Breast epithelium (tissue), 4 donors: ENCODE measurements at places on chromosomes 7 and 10. TPM values are rescaled to one million over a fixed set of nuclear protein-coding genes. Genes with fewer than 3 reads are reported as not detected.

Gene PRRT4
- total RNA-seq, result under 0.01 TPM

Gene CLRN3
- 0.98 TPM for total RNA-seq

Gene OPN1SW
- total RNA-seq, result not detected

Gene CRTAC1
- 4.7 TPM for total RNA-seq

Gene TMEM270
- total RNA-seq, result not detected

Gene STYXL1
- 38.3 TPM for total RNA-seq

Gene MYPN
- not detected for total RNA-seq

- no peaks in the 10 kb centered on the region for H3K27me3 ChIP-seq
- no peak overlapping the region for H3K4me3 ChIP-seq
- H3K4me1 ChIP-seq, result no peaks in the 10 kb centered on the region
- DNase-seq, result no peak
- no peaks in the 10 kb centered on the region for H3K36me3 ChIP-seq
- no peak overlapping the region for H3K27ac ChIP-seq
Observed at GRCh38 chr7:148912758-148913541, 28.9 kb upstream of the EZH2 start.

- no peak for DNase-seq
- no peak overlapping the region for H3K27ac ChIP-seq
- no peaks in the 10 kb centered on the region for H3K27me3 ChIP-seq
- no peaks in the 10 kb centered on the region for H3K36me3 ChIP-seq
- no peak overlapping the region for H3K4me3 ChIP-seq
Observed at GRCh38 chr7:43491984-43492383, 90.9 kb upstream of the STK17A start.

GRCh38 chr7:136523571-136523970 lies 344.9 kb upstream of the CHRM2 start:
- no peak for DNase-seq
- no peaks in the 10 kb centered on the region for H3K36me3 ChIP-seq
- H3K4me3 ChIP-seq, result no peak overlapping the region
- H3K27ac ChIP-seq, result no peak overlapping the region
- no peaks in the 10 kb centered on the region for H3K4me1 ChIP-seq

DNA sequence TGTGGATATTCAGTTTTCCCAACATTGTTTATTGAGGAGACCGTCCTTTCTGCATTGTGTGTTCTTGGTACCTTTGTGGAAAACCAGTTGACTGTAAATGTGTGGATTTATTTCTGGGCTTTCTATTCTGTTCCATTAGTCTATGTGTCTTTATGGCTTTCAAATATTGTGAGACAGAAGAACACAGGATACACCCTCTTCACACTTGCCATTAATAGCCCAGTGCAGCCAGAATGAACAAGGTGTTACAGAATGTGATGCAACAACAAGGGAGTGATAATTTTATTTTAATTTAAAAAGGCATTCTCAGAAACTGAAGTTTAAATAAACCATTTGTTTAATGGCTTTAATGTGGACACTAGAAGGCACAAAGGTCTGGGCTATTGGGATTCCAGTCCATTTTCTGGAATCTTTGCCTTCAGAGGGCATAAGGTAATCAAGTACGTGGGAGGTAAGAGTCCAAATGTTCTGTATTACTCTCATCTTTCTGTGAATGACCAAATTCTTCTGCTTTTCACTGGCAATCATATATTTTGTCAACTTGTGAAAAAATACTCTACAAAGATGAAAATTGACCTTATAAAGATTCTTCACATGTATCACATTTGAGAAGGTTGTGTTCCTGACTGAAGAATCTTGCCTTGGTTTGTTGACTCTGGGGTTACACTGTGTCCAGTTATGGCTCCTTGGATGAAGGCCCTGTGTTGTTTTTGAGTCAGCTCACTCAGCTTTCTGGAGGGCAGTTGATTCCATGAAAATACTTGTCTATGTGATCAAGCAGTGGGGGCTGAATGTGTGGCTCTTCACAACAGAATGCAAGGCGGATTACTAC lies 962.7 kb downstream of the LRMDA start:
- H3K27ac ChIP-seq, result no peak overlapping the region
- no peaks in the 10 kb centered on the region for H3K27me3 ChIP-seq
- H3K36me3 ChIP-seq, result no peaks in the 10 kb centered on the region
- no peaks in the 10 kb centered on the region for H3K4me1 ChIP-seq

- DNase-seq, result no peak
- H3K4me3 ChIP-seq, result no peak overlapping the region
- H3K36me3 ChIP-seq, result no peaks in the 10 kb centered on the region
- H3K4me1 ChIP-seq, result peaks cover 15% of the 10 kb centered on the region
- no peaks in the 10 kb centered on the region for H3K27me3 ChIP-seq
Observed at GRCh38 chr7:44771358-44771757, 22.7 kb downstream of the ZMIZ2 start.

- no peaks in the 10 kb centered on the region for H3K36me3 ChIP-seq
- no peaks in the 10 kb centered on the region for H3K4me1 ChIP-seq
- no peak overlapping the region for H3K27ac ChIP-seq
Observed at GRCh38 chr7:134470864-134471263, 12.0 kb upstream of the AKR1B1 start.

DNA sequence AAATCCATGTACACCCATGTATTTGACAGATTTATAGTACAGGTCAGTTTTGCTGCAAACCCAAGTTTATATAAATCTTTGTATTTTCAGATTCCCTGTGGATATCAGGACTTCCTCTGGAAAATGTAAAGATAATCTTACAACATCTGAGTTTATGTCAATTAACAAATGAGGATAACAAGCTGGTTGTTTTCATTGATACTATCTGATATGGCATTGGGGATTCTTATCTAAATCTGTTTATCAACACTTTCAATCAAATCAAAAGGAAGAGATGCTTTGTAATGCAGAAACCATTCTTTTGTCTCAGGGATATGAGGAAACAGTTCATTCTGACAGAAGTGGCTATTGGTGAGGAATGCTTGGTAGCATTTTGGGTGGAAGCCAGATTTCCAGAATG lies 64.9 kb upstream of the FAM204A start:
- H3K4me1 ChIP-seq, result no peaks in the 10 kb centered on the region
- H3K36me3 ChIP-seq, result no peaks in the 10 kb centered on the region
- H3K27ac ChIP-seq, result no peak overlapping the region
- no peak overlapping the region for H3K4me3 ChIP-seq
- H3K27me3 ChIP-seq, result peaks cover 12% of the 10 kb centered on the region

- H3K27ac ChIP-seq, result no peak overlapping the region
- no peak for DNase-seq
- no peaks in the 10 kb centered on the region for H3K27me3 ChIP-seq
- peaks cover 6% of the 10 kb centered on the region for H3K36me3 ChIP-seq
- peaks cover 3% of the 10 kb centered on the region for H3K4me1 ChIP-seq
- no peak overlapping the region for H3K4me3 ChIP-seq
Observed at GRCh38 chr7:107900496-107901015, 9.6 kb downstream of the DLD start.

DNA sequence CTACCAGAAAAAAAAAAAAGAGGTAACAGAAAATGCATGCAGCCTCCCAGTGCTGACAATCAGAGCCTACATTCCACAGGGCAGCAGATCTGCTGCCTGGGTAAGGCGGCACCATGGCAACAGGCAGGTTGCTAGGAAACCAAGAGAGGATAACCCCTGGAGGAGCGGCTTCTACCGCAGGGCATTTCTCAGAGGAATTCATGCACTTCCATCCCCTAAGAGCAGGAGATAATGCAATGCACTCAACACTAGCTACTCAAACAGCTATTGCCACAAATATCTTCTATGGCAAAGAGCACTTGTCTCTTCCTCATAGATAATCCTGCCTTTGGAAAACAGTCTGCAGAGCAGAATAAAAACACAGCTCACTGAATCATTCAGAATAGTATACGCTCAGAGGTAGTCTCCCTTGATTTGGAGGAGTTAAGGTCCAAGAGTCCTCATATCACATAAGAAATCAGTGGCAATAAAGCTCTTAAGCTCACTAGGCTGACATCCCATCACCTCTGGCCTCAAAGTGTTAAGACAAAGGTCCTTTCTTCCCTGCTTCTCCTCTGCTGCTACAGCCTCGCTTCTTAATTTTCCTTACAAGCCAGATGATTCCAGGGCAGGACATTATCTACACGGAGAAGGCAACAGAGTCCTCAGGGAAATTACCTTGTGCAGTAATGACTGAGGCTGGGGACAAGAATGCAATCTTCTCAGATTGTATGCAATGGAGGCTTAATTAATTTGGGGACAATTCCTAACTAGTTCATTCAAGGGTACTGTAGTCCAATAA lies 10.7 kb downstream of the PSAP start:
- no peak for DNase-seq
- H3K27ac ChIP-seq, result peak overlapping the region; percentile 45
- H3K4me1 ChIP-seq, result peaks cover 11% of the 10 kb centered on the region

DNA sequence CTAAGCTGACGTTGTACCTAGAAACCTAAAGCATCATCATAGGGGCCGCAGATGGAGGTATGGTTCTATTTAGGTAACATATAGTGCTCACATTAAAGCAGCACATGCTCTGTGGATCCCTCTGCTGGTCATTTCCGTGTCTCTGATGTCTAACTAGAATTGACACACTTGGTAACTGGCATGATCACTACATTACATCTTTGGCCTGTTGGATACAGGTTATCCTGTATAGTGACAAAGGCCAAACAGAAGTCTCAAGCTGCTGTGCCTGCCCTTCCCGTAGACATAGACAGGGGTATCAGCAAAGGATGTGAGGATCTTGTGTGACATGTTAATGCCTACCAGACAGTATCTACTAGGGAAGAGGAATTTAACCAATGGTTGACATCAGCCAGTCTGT lies 51.2 kb downstream of the KIF5B start:
- DNase-seq, result no peak
- peaks cover 3% of the 10 kb centered on the region for H3K36me3 ChIP-seq
- no peak overlapping the region for H3K4me3 ChIP-seq
- H3K27ac ChIP-seq, result no peak overlapping the region
- H3K4me1 ChIP-seq, result no peaks in the 10 kb centered on the region

- H3K36me3 ChIP-seq, result no peaks in the 10 kb centered on the region
- H3K27me3 ChIP-seq, result no peaks in the 10 kb centered on the region
- H3K4me1 ChIP-seq, result no peaks in the 10 kb centered on the region
- no peak overlapping the region for H3K4me3 ChIP-seq
- H3K27ac ChIP-seq, result no peak overlapping the region
Observed at GRCh38 chr10:124591123-124591495, 129.5 kb downstream of the LHPP start.

- peaks cover 4% of the 10 kb centered on the region for H3K36me3 ChIP-seq
- DNase-seq, result no peak
- no peaks in the 10 kb centered on the region for H3K27me3 ChIP-seq
- no peak overlapping the region for H3K4me3 ChIP-seq
Observed at GRCh38 chr7:10707519-10707918, 266.2 kb upstream of the PHF14 start.

DNA sequence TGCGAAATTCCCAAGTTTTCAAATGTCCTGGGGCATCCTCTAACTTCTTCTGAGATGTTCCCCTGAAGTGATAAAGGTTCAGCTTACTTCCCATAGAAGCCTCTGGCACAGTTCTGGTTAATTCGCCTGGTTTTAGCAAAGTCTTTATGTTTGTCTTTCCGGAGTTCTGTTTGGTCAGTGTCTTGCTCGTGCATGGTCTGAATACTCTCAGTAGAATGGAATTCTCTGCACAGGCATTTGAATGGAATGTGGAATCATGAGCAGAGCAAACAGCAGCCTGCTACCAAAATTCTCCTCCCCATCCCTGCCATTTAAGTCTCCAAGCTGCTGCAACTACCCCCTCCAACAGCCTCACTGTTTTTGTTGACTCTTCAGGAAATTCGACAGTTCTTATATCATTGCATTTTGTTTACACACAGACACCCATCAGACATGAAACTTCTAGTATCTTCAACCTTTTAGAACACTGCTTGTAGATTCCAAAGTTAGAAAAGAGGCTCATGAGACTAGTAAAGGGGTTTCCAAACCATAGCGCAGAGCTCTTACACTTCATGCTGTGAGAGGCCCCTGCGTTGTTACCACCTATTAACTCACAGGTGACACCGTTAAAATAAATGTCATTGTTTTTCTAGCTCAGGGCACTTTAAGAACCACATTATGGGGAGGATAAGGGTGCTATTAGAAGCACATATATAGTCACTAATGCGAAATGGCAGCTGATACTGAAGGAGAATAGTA lies 129.7 kb downstream of the PLCE1 start:
- no peaks in the 10 kb centered on the region for H3K36me3 ChIP-seq
- no peak for DNase-seq
- H3K27me3 ChIP-seq, result no peaks in the 10 kb centered on the region
- H3K4me3 ChIP-seq, result no peak overlapping the region

- peak overlapping the region; percentile 29 for H3K4me3 ChIP-seq
- no peaks in the 10 kb centered on the region for H3K4me1 ChIP-seq
- no peak for DNase-seq
- H3K36me3 ChIP-seq, result no peaks in the 10 kb centered on the region
Observed at GRCh38 chr7:29189743-29190201, 4.8 kb upstream of the CHN2 start.

- H3K4me1 ChIP-seq, result no peaks in the 10 kb centered on the region
- H3K36me3 ChIP-seq, result no peaks in the 10 kb centered on the region
- H3K4me3 ChIP-seq, result peak overlapping the region; percentile 84
Observed at GRCh38 chr7:101216860-101217387, 457 bp downstream of the PLOD3 start.

GRCh38 chr7:55427800-55428199 lies 62.7 kb downstream of the LANCL2 start:
- H3K4me1 ChIP-seq, result no peaks in the 10 kb centered on the region
- H3K27ac ChIP-seq, result no peak overlapping the region
- no peaks in the 10 kb centered on the region for H3K36me3 ChIP-seq
- no peak overlapping the region for H3K4me3 ChIP-seq

GRCh38 chr7:129210256-129210988 lies 14.4 kb upstream of the AHCYL2 start:
- no peaks in the 10 kb centered on the region for H3K4me1 ChIP-seq
- no peak overlapping the region for H3K4me3 ChIP-seq
- peak; percentile 80 for DNase-seq
- no peak overlapping the region for H3K27ac ChIP-seq
- no peaks in the 10 kb centered on the region for H3K27me3 ChIP-seq
- H3K36me3 ChIP-seq, result no peaks in the 10 kb centered on the region

DNA sequence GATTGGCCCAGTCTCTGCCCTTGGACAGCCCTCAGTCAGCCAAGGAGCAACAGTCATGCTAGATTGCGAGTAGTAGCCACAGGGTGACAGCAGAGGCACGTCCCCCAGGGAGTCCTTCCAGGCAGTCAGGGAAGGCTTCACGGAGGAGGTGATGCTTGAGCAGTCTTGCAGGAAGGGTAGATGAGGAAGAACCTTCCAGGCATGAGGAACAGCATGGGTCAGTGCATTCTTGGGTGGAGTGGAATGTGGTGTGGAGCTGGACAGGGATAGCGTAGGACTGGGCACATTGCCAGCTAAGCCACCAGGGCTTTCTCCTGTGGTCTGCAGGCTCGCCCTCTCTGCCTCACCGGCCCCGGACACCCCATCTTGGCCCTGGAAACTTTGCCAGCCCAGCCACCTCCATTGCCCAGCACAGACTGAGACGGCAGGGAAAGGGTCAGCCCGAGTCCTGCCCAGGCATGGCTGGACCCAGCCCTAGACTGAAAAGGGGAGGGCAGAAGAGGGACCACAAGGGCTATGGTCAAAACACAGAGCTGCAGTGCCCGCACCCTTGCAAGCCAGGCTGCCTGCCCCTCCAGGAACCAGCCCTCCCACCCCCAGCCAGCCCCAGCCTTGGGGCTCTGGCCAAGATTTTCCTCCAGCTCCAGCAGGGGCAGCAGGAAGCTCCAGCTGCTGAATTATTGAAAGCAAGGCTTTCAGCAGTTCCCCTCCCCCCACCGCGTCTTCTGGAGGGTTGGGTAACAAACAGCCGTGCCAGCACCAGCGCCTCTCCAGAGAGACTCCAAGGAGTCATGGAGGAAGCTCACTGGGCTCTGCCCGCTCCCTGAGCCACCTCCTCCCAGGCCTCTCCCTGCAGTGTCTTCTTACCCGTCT lies 18.7 kb downstream of the SRRM3 start:
- H3K27me3 ChIP-seq, result no peaks in the 10 kb centered on the region
- no peak for DNase-seq
- H3K4me1 ChIP-seq, result no peaks in the 10 kb centered on the region

GRCh38 chr10:58404001-58404400 lies 18.8 kb downstream of the TFAM start:
- no peaks in the 10 kb centered on the region for H3K27me3 ChIP-seq
- no peaks in the 10 kb centered on the region for H3K4me1 ChIP-seq
- H3K27ac ChIP-seq, result no peak overlapping the region
- no peak overlapping the region for H3K4me3 ChIP-seq
